ENCODE measurements at places on chromosomes 3 and 15. TPM values are rescaled to one million over a fixed set of nuclear protein-coding genes. Genes with fewer than 3 reads are reported as not detected.
A peak's percentile ranks its signal among the peaks of the same experiment; 100 is the strongest.

Gene ITPKA
- polyA plus RNA-seq = 0.43 TPM

Gene SLC12A8
- polyA plus RNA-seq = 1.1 TPM

Gene ECE2
- not detected for polyA plus RNA-seq

Gene ZPLD1
- polyA plus RNA-seq = not detected

DNA sequence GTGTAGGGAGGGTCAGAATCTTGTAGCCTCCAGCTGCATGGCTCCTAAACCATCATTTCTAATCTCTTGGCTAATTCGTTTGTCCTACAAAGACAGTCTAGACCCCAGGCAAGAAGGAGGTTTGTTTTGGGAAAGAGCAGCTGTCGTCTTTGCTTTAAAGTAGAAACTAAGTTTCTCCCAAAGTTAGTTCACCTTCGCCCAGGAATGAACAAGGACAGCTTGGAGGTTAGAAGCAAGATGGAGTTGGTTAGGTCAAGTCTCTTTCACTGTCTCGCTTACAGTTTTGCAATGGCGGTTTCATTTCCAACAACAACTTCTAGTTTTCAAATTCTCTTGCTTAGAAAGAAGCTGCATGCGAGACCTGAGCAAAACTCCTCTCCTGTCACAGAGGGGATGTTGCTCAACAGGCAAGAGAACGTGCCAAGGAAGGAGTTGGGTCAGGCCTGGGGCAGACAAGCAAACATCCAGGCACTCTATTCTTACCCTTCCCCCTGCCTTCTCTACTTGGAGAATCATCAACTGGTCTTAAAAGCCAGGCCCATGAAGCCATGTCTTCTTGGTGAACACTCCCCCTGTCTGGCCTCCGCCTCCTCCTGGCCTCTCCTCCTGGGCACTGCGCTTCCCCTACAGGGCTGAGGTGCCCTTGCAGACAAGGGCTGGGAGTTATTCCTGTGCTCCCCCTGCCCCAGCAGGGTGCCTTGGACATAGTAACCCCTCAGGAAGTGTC, 57.6 kb downstream of the TMEM44 start:
- H3K4me1 ChIP-seq = no peaks in the 10 kb centered on the region
- no peak overlapping the region for H3K4me3 ChIP-seq
- H3K36me3 ChIP-seq = no peaks in the 10 kb centered on the region
- no peak for DNase-seq
- no peak overlapping the region for H3K27ac ChIP-seq

- H3K27me3 ChIP-seq = no peaks in the 10 kb centered on the region
- H3K27ac ChIP-seq = no peak overlapping the region
- H3K4me3 ChIP-seq = no peak overlapping the region
- H3K4me1 ChIP-seq = no peaks in the 10 kb centered on the region
- DNase-seq = no peak
These were observed 21.8 kb downstream of the RARB start for GRCh38 chr3:25449857-25450256.

GRCh38 chr3:58034738-58035523, 26.7 kb downstream of the FLNB start:
- peaks cover under 1% of the 10 kb centered on the region for H3K4me1 ChIP-seq
- no peaks in the 10 kb centered on the region for H3K36me3 ChIP-seq
- H3K27ac ChIP-seq = peak overlapping the region; percentile 56

DNA sequence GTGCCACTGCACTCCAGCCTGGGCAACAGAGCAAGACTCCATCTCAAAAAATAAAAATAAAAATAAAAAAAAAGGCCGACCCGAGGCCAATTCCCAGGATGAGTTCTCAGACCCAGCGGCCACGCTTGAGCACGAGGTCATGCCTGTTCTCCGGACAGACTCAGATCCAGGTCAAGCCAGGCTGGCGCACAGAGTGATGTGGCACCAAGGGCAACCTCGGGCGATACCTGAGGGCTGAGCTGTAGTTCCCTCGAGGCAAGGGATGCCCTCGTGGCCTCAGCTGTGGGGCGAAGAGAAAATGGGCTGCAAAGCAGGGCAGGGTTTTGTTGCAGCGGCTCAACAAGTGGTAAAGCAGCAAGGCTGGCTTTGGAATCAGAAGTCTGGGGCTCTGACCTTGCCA, 77.3 kb downstream of the C3orf70 start:
- no peak for DNase-seq
- H3K27ac ChIP-seq = no peak overlapping the region
- no peaks in the 10 kb centered on the region for H3K36me3 ChIP-seq
- no peaks in the 10 kb centered on the region for H3K27me3 ChIP-seq
- H3K4me1 ChIP-seq = no peaks in the 10 kb centered on the region

GRCh38 chr3:53264718-53265117, 8.9 kb upstream of the TKT start:
- peak; percentile 9 for DNase-seq
- no peaks in the 10 kb centered on the region for H3K4me1 ChIP-seq
- H3K27ac ChIP-seq = no peak overlapping the region
- H3K4me3 ChIP-seq = no peak overlapping the region
- no peaks in the 10 kb centered on the region for H3K27me3 ChIP-seq

DNA sequence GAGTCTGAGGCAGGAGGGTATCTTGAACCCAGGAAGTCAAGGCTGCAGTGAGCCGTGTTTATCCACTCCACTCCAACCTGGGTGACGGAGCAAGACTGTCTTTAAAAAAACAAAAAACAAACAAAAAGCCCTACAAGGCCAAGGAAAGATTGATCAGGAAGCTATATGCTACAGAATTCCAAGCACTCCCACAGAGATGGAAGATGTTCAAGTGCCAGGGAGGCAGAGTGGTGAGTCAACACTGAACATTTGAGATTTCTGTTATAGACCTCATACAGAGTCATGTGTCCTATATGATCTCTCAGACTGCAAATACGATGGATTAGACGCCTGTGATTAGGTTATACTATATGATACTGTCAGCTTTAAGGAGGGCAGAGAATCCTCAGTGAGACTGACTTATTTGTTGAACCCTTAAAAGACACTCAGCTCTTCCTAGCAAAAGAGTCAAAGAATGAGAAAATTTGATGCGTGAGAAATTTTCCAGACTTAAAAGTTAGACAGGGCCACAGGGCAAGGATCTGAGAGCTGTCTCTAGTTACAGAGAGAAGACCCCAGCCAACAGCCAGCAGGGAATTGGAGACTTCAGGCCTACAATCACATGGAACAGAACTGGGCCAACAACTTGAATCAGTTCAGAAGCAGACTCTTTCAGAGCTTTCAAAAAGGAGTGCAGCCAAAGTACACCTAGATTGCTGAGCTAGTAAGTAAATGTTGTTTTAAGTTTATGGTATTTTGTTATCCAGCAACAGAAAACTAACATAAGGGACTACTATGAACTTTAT, 107.6 kb downstream of the PIK3CB start:
- peaks cover 2% of the 10 kb centered on the region for H3K4me1 ChIP-seq
- no peak overlapping the region for H3K27ac ChIP-seq
- peaks cover 3% of the 10 kb centered on the region for H3K36me3 ChIP-seq
- H3K27me3 ChIP-seq = no peaks in the 10 kb centered on the region

GRCh38 chr3:149336925-149337324, 3.5 kb upstream of the TM4SF18 start:
- H3K4me3 ChIP-seq = no peak overlapping the region
- H3K4me1 ChIP-seq = peaks cover 6% of the 10 kb centered on the region
- peak overlapping the region; percentile 18 for H3K27ac ChIP-seq
- no peaks in the 10 kb centered on the region for H3K27me3 ChIP-seq
- no peak for DNase-seq

DNA sequence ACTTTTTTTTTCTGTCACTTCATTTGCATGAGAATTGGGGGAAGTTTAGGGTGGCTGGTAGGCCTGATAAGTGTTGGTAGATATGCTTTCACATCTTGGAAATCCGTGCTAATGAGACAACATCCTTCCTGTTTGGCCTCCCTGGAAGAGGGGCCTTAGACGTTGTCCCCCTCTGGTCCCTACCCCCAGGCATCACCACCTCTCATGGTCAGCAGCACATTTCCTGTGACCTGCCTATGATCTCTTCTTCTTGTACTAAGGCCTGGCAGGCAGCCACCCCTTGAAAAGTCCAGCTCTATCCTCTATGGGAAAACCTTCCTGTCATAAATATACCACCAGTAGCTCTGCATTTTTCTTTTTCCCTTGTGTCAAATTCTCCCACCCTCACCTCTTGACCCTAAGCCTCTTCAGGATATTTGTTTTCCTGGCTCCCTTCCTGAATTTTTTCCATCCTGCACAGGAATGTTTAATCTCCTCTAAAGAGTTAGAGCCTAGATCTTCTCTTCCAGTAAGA, 107.8 kb downstream of the SNRK start:
- H3K36me3 ChIP-seq = no peaks in the 10 kb centered on the region
- H3K4me3 ChIP-seq = no peak overlapping the region
- no peaks in the 10 kb centered on the region for H3K27me3 ChIP-seq
- no peaks in the 10 kb centered on the region for H3K4me1 ChIP-seq
- peak; percentile 80 for DNase-seq

GRCh38 chr15:100075229-100075628, 266.5 kb downstream of the ADAMTS17 start:
- no peak overlapping the region for H3K27ac ChIP-seq
- no peak for DNase-seq
- H3K4me1 ChIP-seq = no peaks in the 10 kb centered on the region
- no peaks in the 10 kb centered on the region for H3K27me3 ChIP-seq
- no peak overlapping the region for H3K4me3 ChIP-seq

GRCh38 chr3:144402430-144402829, 430.8 kb downstream of the DIPK2A start:
- H3K4me1 ChIP-seq = no peaks in the 10 kb centered on the region
- no peaks in the 10 kb centered on the region for H3K27me3 ChIP-seq
- no peaks in the 10 kb centered on the region for H3K36me3 ChIP-seq
- no peak for DNase-seq
- no peak overlapping the region for H3K27ac ChIP-seq
- no peak overlapping the region for H3K4me3 ChIP-seq

DNA sequence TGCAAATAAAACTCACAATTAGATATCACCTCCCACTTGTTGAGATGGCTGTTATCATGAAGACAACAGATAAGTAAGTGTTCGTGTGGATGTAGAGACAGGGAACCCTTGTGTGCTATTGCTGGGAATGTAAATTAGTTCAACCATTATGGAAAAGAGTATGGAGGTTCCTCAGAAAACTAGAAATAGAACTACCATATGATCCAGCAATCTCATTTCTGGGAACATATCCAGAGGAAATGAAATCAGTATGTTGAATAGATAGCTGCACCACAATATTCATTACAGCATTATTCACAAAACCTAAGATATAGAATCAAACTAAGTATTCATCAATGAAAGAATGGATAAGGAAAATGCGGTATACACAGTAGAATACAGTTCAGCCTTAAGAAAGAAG, 418.7 kb upstream of the CNTN6 start:
- H3K27ac ChIP-seq = no peak overlapping the region
- no peak for DNase-seq
- no peaks in the 10 kb centered on the region for H3K4me1 ChIP-seq
- no peaks in the 10 kb centered on the region for H3K36me3 ChIP-seq

DNA sequence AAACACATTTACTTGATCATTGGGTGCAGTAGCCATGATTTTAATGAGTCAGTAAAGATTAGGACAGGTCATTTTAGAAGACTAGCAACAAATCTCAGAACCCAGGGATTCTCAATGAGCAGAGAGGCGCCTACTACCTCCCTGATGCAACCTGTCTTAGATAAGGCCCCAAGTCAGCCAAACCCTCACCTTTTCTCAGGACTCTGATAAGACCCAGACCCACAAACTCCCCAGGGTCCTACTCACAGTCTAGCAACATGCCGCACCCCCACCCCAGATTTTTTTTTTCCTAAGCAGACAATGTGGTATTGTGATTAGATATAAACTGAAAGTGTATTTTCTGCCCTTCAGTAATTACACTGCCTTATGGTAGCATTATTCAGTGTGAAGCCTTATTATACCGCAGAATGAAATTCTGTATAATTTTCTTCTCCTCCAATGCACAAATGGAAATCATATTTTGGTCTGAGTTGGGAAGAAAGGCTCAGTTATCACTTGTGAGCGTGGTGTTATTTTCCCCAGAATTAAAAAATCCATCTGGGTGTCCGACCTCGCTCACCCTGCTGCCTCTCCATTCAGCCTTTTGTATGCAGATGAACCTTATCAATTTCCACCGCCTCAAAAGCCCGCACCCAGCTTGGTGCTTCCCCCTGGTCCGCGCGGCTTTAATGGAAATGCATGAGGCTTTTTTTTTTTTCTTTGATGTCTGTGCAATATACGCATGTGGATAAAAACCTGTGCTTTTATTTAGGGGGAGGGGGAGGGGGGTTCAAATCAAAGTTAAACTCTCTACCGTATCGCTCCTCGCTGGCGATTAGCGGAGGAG, 122.0 kb upstream of the SOX14 start:
- no peaks in the 10 kb centered on the region for H3K4me1 ChIP-seq
- H3K27ac ChIP-seq = no peak overlapping the region
- H3K36me3 ChIP-seq = no peaks in the 10 kb centered on the region
- no peak overlapping the region for H3K4me3 ChIP-seq
- no peak for DNase-seq

All from aorta (tissue), 5 donors.